ENCODE measurements at places on chromosomes 13 and 19.

- DNase-seq = no peak
Measured at GRCh38 chr13:42981853-42982252, 10.2 kb downstream of the EPSTI1 start.

- peak; percentile 57 for DNase-seq
Measured at GRCh38 chr13:76019421-76020044, 383.4 kb downstream of the LMO7 start.

- no peak for DNase-seq
Measured at GRCh38 chr19:38693380-38694223, 46.2 kb downstream of the ACTN4 start.

GRCh38 chr19:6234527-6234926, 45.2 kb downstream of the MLLT1 start:
- no peak for DNase-seq

DNA sequence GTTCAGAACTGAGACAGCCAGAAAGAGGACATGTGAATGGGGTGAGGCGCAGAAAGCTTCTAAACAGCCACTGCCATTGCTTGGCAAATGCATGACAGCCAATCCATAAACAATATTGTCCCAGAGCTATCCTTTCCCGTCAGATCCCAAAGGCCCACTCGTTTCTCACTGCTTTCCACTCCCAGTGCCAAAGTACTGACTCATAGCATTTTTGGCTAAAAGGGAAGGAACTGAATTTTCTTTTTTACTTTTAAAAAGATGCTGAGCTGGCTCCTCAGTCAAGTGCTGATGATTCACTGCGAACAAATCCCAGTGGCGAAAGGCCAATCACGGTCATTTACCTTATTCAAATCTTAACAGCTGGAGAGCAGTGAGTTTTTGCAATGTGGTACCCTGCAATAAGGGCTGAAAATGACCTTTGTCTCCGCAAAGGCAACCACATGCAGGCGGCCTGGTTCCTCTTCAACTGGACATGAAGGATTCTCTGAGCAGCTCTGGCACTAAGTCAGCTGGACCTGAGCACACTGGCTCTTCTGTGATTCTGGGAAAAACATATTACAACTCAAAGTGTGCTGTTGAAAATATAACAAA, 151.7 kb downstream of the DCLK1 start:
- DNase-seq = no peak

DNA sequence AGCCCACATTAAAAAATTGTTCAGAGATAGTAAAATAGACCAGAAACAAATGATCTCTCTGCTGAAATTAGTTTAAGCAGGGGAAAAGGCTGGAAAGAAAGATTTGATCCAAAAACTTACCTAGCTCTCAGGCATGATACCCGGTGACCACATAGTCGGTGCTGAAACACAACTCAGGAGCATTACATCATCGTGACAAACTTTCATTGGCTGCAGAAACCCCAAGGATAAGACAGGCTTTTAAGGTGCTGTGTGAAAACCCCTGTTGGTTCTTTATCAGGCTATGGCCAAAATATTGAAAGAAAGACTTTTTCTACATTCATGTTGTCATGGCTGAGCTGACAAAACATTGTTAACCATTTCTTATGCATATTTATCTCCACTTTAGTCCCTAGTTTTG, 171.7 kb upstream of the KLF12 start:
- peak; percentile 54 for DNase-seq

GRCh38 chr19:2291185-2291751, 9.3 kb upstream of the PEAK3 start:
- no peak for DNase-seq

GRCh38 chr13:33445476-33445875, 159.9 kb upstream of the STARD13 start:
- no peak for DNase-seq

DNA sequence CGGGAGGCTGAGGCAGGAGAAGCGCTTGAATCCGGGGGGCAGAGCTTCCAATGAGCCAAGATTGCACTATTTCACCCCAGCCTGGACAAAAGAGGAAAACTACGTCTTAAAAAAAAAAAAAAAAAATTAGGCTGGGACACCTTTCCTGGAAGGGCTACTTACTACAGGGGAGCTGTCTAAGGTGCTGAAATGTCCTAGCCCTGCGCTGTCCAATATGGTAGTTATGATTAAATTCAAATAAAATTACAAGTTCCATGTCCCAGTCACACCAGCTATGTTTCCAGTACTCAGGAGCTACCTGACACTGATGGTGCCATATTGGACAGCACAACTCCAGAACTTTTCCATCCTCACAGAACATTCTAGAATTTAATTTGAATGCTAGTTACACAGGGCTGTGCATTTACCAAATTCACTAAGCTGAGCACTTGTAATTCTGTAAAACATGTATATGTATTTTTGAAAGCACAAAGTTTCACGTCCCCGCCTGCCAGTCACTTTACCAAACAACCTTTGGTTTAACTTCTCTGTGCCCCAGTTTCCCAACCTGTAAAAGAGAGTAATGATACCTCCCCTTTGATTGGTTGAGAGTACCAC, 9.2 kb upstream of the ZSCAN22 start:
- no peak for DNase-seq

DNA sequence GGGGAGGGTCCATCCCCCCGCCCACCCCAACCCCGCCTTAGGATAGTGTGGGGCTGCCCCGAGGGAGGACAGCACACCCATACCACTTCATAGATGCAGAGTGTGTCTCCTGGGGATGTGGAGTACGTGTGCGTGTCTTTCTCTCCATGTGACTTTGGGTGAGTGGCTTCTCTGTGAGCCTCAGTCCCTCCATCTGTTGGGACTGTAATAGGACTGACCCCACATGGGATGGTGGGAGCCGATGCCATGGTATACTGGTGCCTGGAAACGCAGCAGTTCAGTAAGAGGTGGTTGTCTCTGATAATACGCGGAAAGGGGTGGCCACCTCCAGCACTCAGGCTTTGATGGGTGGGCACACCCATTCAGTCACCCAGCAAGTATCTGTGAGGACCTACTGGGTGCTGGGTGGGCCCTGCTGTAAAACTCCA, 816 bp upstream of the PRKD2 start:
- no peak for DNase-seq

DNA sequence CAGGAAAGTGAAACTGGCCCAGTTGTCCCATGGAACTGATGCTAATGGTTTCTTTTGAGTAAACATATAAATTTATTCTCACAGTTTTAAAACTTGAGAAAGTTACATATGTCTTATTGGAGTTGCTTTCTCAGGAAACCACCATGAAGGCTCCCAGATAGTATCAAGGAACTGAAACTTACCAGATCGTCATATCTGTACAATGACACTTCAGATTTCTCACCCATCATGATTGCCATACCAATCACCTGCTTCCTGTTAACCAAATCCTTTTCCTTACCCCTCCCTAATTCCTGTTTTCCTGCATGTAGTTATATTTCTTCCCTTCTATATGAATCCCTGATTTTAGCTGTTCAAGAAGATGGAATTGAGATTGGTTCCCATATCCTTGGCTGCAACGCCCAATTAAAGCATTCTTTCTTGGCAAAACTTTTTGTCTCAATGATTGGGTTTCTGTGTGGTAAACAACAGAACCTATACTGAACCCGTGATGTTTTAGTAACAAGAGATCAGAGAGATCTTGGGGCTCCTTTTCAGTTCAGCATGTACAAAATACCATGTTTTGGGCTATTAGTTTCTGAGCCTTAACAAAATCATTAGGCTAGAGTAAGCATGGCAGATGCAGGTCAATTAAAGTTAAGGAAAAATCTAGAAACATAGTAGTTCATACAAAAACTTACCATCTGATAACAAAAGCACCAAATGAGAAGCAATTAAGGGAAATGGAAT, 781.3 kb upstream of the MIR17HG start:
- no peak for DNase-seq

GRCh38 chr19:4473011-4473762, 1.1 kb downstream of the HDGFL2 start:
- DNase-seq = no peak

DNA sequence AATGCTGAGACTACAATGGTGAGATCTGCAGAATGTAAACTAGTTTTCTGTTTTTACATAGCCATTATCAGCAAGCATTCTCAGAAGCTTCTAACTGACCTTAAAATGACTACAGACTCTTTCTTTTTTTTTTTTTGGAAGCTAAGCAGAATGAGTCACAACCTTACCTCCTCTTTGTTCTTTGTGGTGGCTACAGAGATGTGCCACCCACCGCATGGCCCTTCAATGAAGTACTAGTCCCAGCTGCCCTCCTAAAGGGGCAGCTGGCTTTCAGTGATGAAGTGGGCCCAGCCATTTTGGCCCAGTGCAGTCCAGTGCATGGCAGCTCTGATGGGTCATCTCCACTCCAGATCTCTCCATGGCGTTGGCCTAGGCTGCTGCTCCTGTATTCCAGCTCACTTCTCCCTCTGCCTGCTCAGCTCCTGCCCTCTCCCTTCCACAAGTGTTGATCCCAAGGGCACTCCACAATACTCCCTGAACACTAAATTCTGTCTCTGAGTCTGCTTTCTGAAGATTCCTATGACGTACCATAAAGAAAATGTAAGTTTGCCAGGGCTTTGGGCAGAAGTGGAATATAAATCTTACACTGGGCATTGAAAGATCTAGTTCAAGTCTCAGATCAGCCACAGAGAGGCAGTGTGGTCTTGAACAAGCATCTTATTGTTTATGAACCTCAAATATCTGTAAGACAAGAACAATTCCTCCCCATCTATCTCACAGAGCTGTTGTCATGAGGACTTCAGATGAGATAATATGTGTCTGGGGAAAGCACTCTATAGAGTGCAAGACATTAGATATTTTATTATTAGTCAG, 85.6 kb downstream of the RXFP2 start:
- DNase-seq = no peak

DNA sequence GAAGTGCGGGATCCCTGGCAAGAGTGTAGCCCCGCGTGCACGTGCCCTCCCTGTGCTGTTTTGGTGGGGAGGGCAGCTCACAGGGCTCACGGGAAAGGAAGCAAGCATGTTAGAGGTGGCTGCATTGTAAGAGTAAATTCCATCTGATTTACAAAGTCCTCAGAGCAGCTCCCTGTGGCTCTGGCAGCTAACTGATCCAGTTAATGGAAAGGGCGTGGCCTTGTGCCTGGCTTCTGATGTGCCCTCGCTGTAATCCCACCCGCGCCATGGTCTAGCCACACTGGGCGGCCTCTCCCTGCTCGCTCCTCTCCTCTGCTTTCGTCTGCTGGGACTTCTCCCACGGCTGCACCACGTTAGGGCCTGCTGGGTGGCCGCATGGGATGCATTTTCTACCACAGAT, 258.5 kb downstream of the FGF9 start:
- DNase-seq = no peak

DNA sequence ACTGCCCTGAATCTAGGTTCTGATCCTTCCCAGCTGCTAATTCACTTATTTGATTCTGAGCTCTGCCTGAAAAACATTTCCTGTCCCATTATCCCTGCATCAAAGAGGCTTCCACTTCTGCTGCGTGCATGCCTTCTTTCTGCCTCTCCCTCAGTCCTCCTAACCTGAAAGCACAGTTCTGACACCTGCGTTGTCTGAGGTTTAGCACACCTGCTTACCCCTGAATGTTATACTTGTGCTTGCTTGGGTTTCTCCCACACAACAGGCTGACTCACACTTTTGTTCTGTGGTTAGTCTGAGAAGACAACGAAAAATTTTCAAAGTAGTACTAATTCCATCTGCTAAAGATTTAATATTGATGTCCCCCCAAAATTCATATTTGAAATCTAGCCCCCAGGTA, 3.1 kb upstream of the SOHLH2 start:
- DNase-seq = no peak

GRCh38 chr19:19606021-19606420, 12.5 kb downstream of the PBX4 start:
- no peak for DNase-seq

GRCh38 chr19:44807162-44807561, 1.7 kb upstream of the BCAM start:
- DNase-seq = no peak

DNA sequence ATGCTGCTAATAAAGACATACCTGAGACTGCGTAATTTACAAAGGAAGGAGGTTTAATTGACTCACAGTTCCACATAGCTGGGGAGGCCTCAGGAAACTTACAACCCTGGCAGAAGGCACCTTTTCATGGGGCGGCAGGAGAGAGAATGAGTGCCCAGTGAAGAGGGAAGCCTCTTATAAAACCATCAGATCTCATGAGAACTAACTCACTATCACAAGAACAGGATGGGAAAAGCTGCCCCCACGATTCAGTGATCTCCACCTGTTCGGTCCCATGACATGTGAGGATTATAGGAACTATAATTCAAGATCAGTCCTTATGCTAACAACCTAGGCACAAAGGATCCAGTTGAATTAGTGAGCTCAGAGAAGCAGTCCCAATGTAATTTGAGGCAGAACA, 59.4 kb downstream of the GPC6 start:
- DNase-seq = no peak

- no peak for DNase-seq
Measured at GRCh38 chr13:78610381-78610883, 7.1 kb upstream of the POU4F1 start.

- no peak for DNase-seq
Measured at GRCh38 chr13:30730526-30730925, 4.8 kb upstream of the ALOX5AP start.

- no peak for DNase-seq
Measured at GRCh38 chr13:59834801-59835200, 328.9 kb downstream of the DIAPH3 start.

- DNase-seq = no peak
Measured at GRCh38 chr13:76936763-76937162, 11.5 kb upstream of the ACOD1 start.

DNA sequence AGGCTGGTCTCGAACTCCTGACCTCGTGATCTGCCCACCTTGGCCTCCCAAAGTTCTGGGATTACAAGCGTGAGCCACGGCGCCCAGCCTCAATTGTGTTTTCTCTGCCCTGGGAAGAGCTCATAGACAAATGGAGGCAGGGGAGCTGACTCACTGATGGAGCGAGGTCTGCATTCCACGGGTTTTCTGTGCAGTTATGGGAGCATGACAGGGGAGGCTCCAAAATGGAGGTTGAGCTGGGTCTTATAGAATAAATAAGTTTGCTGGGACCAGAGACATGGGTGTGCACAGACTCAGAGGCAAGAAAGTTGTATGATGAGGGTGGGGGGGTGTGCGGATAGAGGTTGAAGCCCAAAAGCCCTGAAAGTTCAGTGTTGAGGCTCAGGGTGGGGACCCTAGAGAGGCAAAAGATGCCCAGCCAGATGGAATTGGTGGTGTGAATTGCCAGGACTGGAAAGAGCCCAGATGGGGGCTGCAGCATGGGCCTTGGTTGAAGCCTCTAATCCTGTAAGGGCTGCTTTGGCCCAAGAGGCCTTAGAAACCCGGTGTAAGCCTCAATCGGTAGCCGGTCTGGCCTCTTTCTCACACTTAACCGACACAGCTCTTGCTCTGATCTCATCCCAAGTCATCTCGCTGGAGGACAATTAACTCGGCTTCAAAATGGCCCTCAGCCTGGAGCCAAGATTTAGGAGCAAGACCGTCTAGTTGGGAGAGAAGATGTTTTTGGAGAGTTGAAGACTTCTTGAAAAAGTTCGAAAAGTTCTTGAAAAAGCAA, 1.9 kb downstream of the TPM4 start:
- no peak for DNase-seq

DNA sequence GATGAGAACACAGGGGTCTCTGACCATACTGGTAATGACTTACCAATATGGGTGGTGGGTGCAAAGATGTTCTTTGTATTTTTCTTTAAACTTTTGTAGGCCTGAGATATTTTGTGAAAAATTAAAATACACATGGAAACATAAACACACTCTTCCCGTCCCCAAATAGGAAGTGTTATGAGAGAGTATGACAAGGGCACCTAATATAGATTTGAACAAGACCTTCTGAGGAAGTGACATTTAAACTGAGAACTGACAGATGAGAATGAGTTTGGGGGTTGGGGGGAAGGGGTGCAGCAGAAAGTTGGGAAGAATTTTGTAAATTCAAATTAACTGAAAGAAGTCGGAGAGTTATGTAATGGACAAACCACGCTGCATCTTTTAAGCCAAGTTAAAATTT, 224.2 kb downstream of the RGCC start:
- no peak for DNase-seq

All from HEK293T (cell line).